Activated T-cell treated with anti-CD3 and anti-CD28 coated beads for 48 hours (primary cell): ENCODE measurements at places on chromosomes 11 and 22.

GRCh38 chr11:124114942-124115781, at the start of gene VWA5A:
Gene VWA5A, plus strand, starts transcription at chr11:124115450. Its CDS starts 2,062 bp downstream, at chr11:124117512.
- DNase-seq, result peak; percentile 67

- DNase-seq, result no peak
These were observed 1.9 kb downstream of the CRYBB1 start for GRCh38 chr22:26615830-26616435.

GRCh38 chr11:59724066-59724465, 10.4 kb upstream of the OR10V1 start:
- DNase-seq, result no peak

- DNase-seq, result no peak
These were observed 64.6 kb downstream of the CTTN start for GRCh38 chr11:70462818-70463477.

- DNase-seq, result no peak
These were observed 75.4 kb downstream of the TRPC6 start for GRCh38 chr11:101508370-101508769.

DNA sequence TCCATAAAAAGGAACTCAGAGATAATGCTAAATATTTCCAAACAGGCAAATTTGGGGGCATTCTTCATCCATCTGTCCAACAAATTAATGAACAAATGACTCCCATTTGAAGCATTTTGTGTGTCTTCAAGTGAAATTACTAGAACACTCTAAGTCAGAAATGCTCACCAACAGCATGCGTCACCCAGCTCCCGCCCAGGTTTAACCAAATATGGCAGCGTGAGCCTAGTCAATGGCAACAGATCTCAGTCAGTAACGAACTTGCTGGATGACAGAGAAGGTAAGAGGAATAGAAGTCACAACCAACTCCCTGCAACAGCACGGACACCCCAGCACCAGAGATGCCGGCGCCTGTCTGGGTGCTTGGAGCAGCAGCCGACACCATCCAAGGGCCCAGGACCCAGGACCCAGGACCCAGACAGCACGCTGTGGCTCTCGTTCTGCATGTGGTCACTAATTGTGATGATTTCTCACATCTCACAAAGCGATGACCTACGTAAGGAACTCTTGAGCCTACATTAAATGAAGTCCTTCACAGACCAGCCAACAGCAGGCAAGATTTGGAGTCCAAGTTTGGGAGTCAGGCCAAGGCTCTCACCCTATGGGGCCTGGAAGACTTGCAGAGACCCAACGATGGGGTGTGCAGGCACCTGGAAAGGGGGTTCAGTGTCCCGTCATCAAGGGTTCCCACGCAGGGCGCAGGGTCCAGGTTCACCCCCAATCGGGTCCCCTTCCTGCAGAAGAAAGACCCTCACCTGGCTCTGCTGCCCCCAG, 556.9 kb downstream of the BRD1 start:
- no peak for DNase-seq

DNA sequence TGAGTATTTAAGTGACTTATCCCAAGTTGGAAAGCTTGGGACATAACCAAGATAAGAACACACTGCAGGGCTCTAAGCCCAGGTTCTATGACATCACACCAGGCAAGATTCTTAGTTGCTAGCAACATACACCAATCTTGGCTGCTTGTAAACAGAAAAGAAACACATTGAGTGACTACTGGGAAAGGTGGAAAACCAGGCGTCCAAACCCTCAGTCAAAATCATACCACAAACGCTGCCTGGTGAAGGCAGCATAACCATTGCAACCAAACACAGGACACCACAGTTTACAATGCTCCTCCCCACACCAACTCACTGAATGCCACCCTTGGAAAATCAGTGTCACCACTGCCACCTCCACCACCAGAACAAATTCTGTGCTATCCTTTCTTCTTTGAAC, 379.9 kb downstream of the TTC28 start:
- DNase-seq, result no peak

- no peak for DNase-seq
These were observed 27.4 kb upstream of the LINC01488 start for GRCh38 chr11:69454018-69454417.

GRCh38 chr22:25996669-25997068, 172.6 kb upstream of the SEZ6L start:
- no peak for DNase-seq

DNA sequence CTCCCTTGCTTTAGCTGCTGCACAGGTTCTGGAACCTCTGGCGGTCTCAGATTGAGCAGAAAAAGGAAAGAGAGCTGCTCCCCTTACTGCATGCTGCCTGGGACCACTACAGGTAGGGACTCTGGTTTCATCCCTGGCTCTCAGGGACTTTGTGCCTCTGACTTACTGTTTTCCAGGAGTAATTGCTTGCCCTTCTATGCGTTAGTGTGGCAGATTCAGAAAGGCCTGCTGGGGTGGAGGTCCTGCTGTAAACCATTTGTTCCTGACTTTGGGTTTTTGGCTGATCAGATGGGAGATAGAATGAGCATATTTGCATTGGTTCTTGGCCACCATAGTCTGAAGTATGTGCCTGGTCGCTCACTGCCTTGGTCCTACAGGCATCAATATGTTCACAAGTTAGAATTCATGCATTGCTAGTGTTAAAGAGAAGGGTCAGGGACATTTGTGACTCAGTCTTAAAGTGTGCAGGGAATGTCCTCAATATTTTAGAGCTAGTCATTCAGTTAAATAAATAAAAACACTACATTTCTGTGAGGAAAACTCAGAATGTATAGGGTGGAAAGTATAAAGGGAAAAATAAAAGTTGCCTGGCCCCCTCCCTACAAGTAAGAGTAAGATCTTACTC, 78.0 kb downstream of the PISD start:
- no peak for DNase-seq

- no peak for DNase-seq
These were observed 52.2 kb downstream of the GAB2 start for GRCh38 chr11:78365381-78365792.

- DNase-seq, result no peak
These were observed 1.3 kb downstream of the DDB1 start for GRCh38 chr11:61331651-61332050.

DNA sequence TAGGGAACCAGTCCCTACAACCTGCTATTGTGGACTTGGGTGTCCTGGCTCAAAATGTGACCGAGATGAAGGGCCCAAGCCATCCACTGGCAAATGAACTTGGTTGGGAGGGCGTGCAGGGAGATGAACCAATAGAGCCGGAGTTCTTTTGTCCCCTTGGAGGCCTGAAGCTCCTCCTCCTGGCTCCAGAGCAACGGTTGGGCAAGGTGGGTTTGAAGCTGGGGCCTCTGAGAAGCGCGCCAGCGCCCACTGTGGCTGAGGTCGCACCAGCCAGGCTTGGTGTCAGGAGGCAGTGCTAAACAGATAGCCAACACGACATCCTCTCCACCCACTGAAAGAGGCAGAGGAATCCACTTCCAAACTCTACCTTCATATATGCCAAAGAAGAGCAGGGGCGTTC, 36.0 kb upstream of the PACSIN2 start:
- DNase-seq, result no peak

DNA sequence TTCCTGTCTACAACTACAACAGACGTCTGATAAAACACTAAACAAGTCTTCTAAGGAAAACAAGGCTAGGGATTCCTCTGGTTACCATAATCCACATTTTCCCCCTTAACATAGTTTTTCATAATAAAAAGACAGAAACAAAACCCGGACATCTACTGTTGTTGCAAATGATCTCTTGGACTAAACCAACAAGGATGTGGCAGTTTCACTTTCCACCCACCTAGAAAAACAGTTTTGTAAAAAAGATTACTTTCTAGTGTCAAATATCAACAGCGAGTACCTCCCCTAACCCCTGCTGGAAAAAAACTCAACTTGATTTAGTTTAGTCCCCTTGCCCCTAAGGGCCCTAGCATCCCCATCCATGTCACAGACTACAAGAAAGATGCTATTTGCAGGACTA, 5.4 kb downstream of the GNG3 start:
- no peak for DNase-seq

DNA sequence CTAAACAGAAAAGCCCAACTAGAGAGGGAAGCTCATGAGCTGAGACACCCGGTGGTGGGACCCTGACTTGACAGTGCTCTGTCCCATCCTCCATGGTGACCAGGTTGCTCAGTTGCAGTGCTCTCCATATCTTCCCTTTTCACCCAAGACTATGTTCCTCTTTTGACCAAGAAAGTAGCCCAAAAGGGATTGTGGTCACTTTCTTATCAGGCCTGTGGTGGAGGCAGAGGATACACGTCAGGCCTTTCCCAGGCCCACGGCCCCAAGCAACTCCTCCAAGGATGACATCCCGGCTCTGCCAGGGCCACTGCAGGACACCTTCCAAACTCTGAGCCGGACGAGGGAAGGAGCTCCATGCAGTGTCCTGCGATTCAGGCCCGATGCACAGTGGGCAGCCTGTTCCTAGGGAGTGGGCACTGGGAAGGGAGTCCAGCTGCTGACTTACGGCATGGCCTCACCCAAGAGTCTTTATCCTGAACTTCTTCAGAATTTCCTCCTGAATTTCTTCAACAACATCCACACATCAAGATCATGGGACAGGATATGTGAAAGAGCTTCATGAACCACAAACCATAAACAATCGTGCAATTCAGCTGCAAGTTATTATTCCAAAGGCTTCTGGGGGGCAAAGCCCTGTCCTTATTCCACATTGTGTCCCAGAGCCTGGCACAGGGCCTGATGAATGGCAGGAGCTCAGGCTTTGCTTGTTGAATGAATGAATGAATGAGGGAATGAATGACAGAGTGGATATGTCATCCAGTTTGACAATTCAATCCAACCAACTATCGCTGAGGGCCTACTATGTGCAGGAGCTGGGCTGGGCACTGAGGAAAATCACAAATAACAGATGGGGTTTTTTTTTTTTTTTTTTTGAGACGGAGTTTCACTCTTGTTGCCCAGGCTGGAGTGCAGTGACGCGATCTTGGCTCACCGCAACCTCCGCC, 36.0 kb upstream of the MYH9 start:
- no peak for DNase-seq

GRCh38 chr11:126336138-126336541, 19.3 kb upstream of the ST3GAL4 start:
- no peak for DNase-seq

GRCh38 chr11:44623341-44623730, 57.9 kb downstream of the CD82 start:
- DNase-seq, result no peak

DNA sequence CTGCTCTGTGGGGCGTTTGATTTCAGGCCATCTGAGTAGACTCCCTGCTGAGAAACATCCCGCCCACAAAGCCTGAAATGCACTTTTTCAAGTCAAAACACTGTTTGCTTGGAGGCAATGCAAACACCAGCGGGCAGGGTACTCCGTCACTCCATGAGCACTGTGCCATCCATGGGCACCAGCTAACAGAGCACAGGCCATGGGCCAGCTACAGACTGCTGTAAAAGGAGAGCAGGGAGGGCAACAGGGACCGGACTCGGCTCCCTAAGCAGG, 16.6 kb upstream of the EFCAB6 start:
- no peak for DNase-seq

DNA sequence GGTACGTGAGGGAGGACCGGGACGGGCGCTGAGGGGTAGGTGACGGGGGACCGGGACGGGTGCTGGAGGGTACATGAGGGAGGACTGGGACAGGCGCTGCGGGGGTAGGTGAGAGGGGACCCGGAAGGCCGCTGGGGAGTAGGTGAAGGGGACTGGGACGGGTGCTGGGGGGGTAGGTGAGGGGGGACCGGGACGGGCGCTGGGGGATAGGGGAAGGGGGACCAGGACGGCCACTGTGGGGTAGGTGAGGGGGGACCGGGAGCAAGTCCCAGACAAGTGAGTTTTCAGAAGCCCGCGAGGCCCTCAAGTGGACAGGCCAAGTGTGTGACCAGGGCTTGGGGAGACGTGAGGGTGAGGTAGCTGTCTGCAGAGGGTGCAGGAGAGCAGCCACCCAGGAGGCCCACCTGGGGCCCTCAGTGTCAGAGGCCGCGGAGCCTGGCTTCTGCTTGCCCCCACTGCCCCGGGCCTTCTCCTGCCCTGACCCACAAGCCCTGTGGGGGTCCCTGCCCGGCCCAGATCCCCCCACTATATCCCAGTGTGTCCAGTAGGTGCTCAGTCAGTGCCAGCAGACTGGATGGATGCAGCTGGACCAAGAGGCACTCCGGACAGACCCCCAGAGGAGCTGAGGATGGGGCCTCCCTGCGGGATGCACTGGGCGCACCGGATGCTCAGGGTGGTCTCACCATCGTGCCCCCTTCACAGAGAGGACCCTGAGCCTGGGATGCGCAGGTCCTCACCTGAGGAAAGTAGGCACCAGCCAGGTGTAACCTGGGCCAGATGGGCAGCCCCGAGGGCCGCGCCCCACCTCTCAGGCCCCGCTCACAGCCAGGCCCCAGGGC, 44.2 kb upstream of the TH start:
- no peak for DNase-seq

DNA sequence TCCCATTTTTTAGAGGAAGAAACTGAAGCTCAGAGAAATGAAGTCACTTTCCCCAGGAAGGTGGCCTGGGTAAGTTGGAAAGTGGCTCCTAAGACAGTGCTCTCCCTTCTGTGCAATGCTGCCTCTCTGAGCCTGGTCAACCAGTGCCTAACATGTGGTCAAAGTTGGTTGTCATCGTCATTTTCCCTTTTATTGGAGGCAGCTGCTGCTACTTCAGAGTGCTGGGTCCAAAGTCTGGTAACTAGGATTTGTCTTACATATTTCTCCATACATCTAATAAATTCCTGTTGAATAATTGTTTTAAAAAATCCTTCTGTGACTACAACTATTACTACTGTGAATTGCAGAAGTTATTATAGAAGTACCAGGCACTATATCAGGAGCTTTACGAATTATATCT, 48.1 kb downstream of the TECTA start:
- DNase-seq, result no peak

DNA sequence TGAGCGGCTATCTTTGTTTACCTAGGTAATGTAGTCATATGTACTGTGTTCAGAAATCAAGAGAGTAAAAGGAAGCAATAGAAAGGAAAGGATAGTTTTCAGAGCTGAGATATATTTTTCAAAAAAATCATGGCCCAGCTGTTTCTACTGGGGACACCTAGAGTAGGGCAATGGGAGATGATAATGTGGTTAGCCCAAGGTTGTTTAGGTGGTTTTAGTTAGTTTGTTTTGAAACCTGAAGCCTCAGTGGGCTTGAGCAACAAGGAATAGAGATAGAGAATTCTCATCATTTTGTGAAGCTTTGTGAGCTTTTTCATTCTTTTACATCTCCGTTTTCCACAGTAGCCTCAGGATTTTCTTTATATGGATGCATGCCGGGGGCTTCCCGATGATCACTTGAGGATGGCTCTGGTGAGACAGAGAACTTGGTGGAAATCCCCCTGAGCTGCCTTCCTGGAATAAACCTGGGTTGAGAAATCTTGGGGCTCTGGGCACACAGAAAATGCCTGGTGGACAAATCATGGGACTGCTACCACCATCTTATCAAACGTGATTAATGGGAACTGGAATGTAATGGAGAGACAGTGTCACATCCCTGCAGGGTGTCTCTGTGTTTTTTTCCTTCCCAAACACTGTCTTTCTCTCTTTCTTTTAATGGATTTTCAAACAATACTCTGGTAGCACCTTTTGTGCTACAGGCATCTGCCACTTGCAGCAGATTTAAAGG, 49.0 kb downstream of the ARHGAP42 start:
- no peak for DNase-seq

GRCh38 chr11:40241524-40242051, 1217.9 kb downstream of the LRRC4C start:
- DNase-seq, result no peak
